NCI-H748 treated with DMSO at 0.1 percent for 48 hours (cell line): ENCODE measurements at places on chromosomes 1 and 21.
A peak's percentile ranks its signal among the peaks of the same experiment; 100 is the strongest.

- no peak for DNase-seq
Measured at GRCh38 chr1:162327788-162328165, 48.9 kb downstream of the SPATA46 start.

DNA sequence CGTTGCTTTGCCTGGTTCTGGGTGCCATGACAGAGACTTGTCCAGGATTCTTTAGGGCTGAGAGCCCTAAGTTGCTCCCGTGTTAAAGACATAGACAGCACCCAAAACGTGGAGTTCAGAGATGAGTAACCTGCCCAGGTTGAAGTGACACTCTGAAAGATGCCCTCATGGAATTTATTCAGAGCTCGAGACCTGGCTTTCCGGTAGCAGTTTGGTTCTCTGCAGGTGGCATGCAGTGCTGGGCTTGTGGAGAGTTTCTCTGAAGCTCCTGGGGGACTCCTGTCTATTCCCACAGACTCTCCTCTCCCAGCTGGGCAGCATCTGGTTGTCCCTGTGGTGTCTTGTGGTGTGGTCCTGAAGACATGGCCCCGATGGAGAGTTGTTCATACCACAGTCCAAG lies 241.0 kb downstream of the RHOU start:
- DNase-seq = no peak

- DNase-seq = no peak
Measured at GRCh38 chr1:173429471-173430402, 47.4 kb upstream of the PRDX6 start.

DNA sequence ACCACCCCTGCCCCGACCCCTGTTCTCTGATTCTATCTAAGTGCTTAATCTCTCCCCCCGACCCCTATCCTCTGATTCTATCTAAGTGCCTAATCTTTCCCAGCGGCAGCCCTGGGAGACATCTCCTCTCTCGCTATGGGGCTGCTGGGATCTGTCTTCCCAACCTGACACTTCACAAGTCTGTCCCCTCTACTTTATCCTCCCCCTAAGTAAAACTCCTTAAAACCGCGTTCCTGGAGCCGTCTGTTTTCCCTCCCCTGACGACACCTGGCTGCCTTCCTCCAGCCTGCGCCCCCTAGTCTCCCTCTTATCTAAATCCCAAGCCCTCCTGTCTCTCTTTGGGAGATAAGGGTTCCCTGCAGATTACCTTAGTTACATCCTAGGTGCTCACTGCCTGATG lies 30.5 kb downstream of the EPHB2 start:
- no peak for DNase-seq

- DNase-seq = no peak
Measured at GRCh38 chr1:230798491-230798890, 51.3 kb downstream of the CAPN9 start.

GRCh38 chr1:85692730-85693314 lies 15.4 kb downstream of the ZNHIT6 start:
- peak; percentile 13 for DNase-seq

DNA sequence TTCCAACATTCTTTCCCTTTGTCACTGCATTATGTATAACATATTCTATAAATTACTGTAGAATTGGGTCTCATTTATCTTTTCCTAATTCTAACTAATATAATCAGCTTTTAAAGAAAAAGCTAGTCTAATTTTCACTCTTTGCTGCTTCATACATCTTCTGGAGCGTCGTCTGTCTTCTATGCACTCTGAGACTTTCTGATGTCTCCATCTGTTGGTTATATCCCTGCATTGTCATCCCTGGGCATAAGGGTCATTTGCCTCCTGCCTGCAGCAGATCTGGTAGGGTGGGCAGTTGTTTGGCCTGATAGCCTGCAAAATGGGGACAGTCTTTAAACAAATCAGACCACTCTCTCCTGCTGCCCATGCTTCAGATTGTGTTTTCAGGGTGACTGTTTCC lies 40.8 kb upstream of the DYNLT5 start:
- DNase-seq = no peak

DNA sequence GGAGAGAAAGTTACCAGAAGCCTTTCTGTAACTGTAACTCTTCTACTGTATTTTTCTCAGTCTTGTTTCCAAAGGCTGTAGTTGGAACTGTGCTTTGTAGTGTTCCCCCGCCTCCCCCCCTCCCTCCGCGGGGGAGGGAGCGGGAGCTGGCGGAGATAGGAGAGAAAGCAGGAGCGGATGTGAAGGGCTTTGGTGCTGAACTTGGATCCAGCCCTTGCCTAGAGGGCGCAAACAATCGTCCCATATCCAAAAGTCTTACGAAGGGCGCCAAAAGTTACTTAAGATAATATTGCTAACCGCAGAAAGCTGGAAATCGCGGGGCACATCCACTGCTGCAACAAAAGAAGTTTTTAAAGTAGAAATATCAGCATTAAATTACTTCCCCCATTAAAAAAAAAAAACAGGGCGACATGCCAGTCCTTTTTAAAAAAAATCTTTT lies 2.4 kb upstream of the NFIA start:
- peak; percentile 49 for DNase-seq

DNA sequence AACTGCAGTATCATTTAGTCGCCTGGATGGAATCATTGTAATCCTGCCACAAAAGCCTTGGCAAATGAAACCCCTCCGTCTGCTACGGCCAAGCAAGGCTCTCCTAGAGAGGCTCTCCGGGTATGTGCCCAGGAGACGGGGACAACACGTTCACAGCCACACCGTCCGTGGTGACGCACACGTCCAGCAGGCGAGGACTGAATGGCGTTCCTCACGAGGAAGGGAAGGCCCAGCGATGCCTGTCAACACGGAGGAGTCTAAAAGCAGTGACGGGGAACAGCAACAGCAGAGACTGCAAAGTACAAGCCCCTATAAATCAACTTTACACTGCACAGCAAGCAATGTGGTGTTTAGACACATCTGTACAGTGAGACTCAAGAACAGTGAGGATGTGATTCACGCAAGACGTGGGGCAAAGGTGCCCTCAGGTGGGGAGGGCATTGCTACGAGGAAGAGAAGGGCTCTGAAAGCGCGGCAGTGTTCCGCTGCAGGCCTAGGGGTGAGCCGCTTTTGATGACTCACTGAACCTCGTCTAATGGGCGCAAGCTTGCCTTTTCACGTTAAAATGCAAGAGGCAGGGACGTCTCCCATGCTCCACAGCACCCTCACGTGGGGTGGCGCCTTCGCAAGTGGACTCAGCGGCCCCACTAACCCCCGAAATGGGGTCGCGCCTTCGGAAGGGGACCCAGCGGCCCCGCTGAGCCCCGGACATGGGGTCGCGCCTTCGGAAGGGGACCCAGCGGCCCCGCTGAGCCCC lies 6.8 kb downstream of the WRAP73 start:
- no peak for DNase-seq

DNA sequence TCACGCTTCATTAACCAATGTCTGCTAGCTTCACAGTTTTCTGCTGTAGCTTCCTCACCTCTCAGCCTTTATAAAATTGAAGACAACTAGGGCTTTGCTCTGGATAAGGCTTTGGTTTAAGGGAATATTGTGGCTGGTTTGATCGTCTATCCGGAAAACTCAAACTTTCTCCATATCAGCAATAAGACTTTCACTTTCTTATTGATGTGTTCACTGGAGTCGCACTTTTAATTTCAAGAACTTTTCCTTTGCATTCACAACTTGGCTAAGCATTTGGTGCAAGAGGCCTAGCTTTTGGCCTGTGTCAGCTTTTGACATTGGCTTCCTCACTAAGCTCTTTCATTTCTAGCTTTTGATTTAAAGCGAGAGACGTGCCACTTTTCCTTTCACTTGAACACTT lies 12.9 kb downstream of the COA6 start:
- no peak for DNase-seq

DNA sequence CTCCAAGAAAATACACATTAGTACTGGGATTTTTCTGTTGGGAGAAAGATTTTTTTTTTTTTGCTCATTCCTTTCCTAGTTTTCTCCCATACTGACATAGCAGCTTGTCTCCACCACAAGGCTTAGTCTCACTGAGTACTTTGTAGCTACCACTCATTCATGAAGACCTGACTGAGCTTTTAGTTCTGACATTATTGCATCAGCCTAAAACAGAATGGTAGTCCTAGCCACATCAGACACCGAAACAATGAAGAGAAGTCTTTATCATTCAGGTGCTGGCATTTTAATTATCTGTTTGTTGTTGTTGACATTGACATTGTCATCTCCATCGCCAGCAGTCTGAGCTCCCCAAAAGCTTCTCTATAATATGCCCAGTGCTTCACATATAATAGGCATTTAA lies 21.1 kb upstream of the C1orf21 start:
- no peak for DNase-seq

DNA sequence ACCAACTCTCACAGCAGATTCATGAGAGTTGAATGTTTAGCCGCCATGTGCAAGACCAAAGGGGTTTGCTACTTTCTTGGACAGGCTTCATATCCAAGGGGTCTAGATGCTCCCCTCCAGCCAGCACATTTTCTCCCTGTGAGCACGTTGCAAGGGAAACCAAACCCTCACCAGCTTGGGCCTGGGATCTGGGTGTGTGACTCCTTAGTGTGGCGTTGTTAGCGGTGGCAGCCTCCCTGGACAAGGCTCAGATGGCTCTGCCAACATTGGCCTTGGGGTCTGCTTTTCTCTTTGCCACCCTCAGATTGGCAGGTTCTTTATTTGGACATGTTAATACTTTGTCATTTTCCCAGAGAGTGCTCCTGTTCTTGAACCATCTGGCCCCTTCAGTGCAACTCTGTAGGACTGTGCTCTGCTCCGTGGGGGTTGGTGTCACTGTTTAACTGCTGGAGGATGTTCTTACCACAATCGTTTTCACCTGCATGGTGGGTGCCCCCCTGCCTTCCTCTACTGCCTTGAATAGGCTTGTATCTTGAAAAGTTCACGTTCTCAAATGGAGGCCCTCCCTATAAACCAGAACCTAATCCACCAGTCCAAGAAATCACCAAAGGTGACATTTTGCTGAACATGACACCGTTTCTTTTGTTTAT lies 13.4 kb downstream of the ABCG1 start:
- no peak for DNase-seq

GRCh38 chr1:87140831-87141540 lies 187.7 kb upstream of the LMO4 start:
- DNase-seq = no peak

DNA sequence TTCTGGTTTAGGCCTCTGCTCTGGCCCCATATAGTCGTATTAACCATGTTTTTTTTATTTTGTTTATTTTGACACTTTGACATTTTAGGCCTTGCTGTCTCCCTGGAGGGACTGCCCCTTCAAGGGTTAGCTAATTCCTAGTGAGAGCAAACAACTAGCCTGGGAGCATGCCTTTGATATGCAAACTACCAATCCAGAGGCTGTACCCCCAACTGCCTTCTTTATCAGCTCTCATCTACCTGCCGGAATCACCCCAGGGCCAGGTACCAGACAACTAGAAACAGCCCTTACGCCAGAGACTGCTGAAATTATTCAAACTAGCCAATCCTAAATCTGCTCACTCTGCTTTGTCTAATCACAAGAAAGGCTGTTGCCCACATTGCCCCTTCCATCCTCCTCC lies 13.0 kb upstream of the ST6GALNAC5 start:
- DNase-seq = no peak

DNA sequence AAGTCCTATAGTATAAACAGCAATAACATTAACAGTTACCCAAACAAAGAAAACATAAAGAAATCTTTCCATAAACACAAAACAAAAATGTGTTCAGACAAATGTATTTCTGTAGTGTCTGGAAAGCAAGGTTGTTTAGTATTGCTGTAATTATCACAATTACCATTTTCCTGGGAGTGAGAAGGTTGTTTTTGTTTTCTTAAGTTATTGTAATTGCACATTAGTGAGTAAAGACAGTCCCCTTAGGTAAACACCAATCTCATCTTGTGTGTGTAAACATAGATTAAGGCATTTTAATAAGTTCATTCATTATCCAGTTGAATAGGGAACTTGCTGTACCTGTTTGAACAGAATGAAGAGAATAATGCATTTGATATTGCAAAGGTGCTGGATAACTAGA lies 356.9 kb upstream of the ADGRL4 start:
- DNase-seq = peak; percentile 99

- no peak for DNase-seq
Measured at GRCh38 chr21:25806060-25806459, 71.3 kb downstream of the GABPA start.

DNA sequence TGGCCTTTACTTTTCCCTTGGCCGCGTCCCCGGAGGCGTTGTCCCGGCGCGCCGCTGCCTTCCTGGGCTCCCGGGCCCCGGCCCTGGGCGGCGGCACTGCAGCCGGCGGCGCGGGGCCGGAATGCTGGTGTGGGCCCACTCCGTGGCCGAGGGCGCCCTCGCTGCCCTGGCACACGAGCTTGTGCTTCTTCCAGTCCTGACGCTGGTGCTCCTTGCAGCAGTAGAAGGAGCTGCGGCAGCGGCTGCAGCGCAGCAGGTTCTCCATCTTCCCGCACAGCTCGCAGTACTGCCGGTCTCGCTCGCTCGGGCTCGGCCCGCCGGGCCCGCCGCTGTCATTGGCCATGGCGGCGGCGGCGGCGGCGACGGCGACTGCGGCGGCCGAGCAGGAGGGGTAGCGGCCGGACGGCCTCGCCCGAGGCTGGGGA lies 529 bp downstream of the EGLN1 start:
- DNase-seq = peak; percentile 6

DNA sequence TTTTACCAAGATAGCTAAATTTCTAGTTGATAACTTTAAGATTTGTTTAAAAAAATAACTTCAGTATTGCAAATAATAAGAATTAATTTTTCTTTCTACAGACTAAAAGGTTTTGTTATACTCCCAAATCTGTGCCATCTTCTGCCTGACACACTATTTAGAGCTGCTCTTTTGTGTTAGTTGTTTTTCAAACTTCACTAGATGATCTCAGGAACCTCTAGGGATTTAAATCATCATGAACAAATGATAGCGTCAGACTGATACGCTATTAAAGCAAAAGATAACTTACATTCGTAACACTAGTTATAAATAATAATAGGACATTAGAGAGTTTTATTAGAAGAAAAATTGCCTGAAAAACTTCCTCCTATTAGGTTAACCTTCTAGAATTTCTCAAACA lies 243.1 kb upstream of the CXADR start:
- no peak for DNase-seq

DNA sequence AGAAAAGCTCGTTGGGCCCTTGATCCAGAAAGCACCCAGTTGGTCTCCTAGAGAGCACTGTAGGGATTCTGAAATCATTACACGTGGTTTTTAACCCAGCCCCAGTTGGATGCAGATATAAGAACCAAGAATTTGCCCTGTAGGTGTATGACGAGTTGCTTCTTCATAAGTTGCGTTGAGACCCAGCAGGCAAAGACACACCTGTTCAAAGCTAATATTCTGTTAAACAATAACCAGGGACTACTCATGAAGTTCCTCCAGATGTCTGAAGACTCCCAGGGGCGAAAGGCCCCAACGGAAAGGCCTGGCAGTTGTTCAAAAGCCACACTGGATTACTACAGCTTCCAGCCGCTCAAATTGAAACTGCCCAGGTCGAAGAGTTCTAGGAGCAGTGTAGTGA lies 88.6 kb upstream of the HNRNPU start:
- DNase-seq = no peak

GRCh38 chr1:245552331-245552730 lies 397.5 kb downstream of the KIF26B start:
- DNase-seq = no peak

- DNase-seq = no peak
Measured at GRCh38 chr1:108862698-108863477, 6.0 kb upstream of the AKNAD1 start.
